ENCODE measurements at places on chromosomes 7 and 10.
A peak's percentile ranks its signal among the peaks of the same experiment; 100 is the strongest.

DNA sequence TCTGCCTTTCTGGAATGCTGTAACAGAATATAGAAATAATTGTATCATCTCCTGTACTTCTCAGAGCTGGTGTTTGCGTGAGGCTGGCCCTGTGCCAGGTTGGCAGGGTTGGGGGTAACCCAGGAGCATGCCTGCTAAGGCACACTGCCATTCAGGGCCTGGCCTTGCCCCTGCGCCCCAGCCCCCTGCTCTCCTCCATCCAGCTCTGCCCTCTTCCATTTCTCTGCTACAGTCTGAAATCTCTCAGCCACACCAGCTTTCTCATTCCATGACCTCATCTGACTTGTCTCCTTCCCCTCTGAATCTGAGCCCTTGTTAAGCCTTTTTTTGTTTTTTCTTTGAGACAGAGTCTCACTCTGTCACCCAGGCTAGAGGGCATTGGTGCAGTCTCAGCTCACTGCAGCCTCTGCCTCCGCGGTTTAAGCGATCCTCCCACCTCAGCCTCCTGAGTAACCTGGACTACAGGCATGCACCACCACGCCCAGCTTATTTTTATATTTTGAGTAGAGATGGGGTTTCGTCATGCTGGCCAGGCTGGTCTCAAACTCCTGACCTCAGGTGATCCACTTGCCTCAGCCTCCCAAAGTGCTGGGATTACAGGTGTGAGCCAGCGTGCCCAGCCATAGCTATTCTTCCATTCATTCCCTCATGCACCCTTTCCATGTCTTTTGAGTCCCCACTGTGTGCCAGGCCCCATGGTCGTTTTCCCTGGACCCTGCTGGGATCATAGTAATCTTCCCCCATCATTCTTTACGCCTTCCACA lies 206.8 kb downstream of the CUX1 start:
- DNase-seq: no peak

DNA sequence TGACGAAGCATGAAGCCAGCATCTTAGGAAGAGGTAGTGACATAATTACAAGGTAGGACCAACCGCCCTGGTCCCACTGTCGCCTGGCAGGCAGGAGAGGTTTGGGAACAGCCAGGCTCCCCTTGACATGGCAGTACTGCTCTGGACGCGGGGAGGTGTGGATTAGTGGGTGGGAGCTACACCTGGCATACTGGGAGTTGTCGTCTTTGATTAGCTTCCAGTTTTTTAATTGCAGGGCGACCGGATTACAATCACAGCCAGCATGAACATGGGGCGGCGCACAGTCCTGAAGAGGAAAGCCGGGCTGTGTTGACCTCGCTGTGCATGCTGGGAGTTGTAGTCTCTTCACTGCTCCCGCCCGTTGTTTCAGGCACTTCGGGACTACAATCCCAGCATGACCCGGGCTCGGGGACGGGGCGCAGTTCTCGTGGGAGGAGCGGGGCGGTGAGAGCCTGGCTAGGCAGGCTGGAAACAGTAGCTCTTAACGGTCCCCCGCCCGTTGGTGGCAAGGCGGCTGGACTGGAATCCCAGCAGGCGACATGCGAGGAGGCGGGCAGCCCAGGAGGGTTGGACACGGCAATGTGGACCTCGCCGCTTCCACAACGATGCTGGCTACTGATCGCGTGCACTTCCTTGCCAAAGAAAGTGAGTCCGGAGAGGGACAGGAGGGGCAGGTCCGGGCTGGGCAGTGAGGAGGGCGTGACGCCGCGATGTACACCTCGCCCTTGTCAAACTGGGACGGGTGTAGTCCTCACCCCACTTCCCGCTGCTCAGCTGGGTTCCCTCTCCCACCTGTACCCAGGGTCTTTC lies 98.0 kb upstream of the ZNF722 start:
- peak; percentile 85 for DNase-seq

DNA sequence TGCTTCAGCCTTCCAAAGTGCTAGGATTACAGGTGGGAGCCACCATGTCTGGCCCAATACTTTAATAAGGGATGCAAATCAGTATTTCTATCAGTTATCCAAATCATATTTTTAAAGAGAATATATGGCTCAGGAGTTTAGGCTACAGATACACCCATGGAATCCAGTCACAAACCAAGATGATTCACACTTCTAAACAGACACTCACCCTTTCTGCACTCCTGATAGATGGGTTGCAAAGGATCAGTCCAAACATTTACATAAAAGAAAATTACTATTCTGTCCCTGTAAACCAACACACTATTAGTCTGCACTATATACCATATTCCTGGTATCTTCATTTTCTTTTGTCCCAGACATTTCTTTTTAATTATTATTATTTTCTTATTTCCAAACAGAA lies 2.2 kb downstream of the MORN4 start:
- no peak for DNase-seq

DNA sequence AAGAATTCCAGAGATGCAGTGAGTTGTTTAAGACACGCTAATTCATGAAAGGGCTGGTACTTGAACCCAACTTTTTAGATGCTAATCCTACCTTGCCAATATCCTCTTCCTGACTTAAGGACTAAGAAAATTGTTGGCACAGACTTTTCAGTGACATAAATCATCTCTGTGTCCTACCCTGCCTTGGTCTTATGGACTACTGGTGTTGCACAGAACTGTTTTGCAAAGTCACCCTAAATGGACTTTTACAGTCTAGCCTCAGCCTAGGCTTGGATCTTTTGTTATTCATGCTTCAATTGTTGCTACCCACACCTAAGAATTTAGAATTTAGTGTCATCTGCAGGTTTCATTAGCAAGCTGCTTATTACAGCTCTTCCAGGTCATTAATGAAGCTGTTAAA lies 112.7 kb downstream of the SORCS1 start:
- DNase-seq: no peak

- no peak for DNase-seq
Observed at GRCh38 chr10:113620511-113620910, 43.3 kb downstream of the NRAP start.

DNA sequence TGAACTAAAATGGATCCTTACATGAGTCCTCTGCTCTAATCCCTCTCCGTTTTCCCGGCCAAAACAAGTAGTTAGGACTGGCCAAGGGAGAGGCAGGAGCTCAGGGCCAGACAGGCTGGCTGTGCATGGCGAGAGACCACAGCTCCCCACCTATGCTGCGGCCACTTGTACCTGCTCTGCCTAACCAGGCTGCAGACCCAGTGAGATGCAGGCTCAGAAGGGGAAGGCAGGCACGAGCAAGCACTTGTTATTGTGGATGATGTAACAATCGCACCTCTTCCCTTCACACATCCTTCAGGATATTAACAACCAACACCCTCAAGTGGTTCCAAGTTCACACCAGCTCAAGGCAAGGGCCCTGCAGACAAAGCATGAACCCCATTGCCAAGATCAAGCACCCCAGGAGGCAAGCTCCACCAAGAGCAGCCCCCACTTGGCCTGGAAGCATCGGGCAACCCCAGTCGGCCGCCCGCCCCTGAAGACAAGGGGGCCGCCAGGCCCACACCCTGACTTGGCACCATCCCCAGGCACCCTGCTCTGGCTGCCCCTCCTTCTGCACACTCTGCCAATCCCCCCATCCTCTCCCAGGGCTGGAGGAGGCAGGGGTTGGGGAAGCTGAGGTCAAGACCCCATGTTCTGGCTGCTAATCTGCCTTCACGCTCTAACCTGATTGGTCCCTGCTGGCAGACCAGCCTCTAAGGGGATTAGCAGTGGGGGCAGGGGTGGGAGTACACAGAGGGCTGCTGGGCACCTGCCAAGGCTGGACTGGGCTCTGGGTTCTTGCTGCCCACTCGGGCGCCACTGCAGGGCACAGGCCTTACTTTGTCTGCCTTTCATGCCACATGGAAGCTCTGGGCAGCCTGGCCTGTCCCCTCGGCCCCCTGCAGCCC lies 111.3 kb downstream of the SLIT1 start:
- no peak for DNase-seq

DNA sequence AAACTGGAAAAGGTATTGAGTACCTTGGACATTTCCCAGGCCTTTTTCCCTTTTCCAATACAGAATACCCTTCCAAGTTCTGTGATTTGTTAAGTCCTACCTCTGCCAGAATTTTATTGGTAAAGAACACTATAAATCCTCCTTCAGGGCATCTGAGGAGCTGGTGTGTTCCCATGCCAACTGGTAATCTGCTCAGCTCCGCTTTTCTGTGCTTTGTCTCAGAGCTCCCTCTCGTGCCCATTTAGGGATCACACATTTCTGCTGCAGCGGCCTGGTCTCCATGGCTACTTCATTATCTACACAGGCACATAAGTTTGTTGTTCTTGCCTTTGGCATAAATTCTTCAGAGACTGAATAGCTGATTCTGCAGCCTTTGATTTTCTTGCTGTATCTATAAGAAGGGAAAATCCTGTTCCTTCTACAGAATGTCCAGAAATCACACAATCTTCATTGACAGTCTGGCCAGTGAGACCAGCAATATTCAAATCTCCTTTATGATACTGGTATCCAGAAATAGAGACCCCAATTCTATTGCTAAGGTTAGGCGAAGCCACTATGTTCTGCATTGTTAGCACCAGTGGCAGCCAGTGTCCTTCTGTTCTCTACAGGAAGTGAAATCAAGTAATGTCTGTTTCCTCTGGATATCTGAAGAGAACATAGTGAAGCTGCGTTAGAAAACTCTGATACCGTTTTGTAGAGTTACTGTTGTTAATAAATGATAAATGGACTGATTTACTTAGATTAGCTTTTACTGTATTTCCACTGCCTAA lies 51.9 kb downstream of the DENND11 start:
- no peak for DNase-seq

Data from omental fat pad (tissue), 4 donors.